ENCODE measurements at places on chromosomes 2 and 18.

- DNase-seq, result no peak
Measured at GRCh38 chr18:58302811-58303210, 258.8 kb downstream of the NEDD4L start.

GRCh38 chr2:170313347-170313991 is 135.5 kb downstream of the MYO3B start:
- no peak for DNase-seq

- no peak for DNase-seq
Measured at GRCh38 chr2:172889768-172890430, 154.3 kb downstream of the RAPGEF4 start.

- DNase-seq, result no peak
Measured at GRCh38 chr2:30368258-30368657, 78.8 kb upstream of the LCLAT1 start.
